ENCODE measurements at places on chromosomes 12 and 14.

DNA sequence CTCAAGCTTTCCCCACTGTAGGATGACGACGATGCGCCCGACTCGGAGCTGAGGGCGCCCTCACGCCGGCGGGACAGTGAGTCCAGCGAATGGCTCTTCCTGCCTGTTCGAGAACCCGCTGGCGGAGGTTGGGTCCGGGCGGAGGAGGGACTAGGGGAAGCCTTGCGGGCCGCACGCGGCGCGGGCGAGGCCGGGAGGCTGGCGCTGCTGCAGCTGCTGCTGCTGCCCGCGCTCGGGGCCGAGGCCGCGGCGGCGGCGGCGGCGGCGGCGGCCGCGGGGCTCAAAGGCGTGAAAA lies 1.9 kb downstream of the CCDC177 start:
- no peak for DNase-seq

- no peak for DNase-seq
Measured at GRCh38 chr12:109989380-109989779, 6.8 kb downstream of the GIT2 start.

- no peak for DNase-seq
Measured at GRCh38 chr14:74658535-74659131, 46.6 kb upstream of the LTBP2 start.

GRCh38 chr12:26855337-26855736 lies 22.3 kb upstream of the ITPR2 start:
- DNase-seq = no peak

DNA sequence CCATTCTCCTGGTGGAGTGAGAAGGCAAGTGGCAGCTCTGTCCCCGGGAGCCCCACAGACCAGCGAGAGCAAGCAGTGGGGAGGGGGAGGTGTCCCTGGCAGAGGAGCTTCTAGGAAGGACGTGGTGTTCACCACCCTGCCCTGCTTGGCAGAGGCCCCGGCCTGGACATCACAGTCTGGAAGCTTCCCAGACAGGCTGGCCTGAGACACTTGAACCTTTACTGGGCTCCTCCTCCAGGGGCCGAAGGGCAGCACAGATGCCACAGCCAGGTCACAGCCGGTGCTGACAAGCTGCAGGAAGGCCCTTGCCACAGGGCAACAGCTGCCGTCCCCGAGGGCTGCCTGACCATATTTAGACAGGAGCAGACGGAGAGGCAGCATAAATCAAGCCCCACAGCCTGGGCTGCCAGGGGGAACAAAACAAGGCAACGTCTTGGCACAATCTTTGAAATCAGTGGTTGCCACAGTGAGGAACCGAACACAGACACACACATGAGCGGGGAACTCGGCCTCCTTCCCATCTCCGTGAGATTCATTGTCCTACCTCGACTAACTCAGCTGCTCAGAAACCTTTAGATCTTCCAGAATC lies 28.5 kb downstream of the PRIMA1 start:
- no peak for DNase-seq

DNA sequence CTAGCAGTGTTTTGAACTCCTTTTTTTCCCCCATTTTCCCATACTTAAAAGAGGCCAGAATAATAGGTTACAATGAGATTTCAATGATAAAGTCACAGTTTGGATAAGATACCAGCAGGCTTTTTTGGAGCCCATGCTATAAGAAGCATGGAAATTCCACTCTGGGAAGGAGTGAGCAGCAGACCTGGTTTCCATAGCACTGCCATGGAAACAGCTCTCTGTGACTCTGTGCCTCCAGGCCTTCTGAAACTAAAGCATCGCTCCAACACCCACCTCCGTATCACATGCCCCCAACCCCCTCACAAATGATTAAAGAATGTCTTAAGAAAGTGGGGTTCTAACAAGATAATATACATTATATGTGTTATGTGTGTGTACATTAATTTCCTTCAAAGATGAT lies 165.0 kb downstream of the GRIN2B start:
- no peak for DNase-seq

DNA sequence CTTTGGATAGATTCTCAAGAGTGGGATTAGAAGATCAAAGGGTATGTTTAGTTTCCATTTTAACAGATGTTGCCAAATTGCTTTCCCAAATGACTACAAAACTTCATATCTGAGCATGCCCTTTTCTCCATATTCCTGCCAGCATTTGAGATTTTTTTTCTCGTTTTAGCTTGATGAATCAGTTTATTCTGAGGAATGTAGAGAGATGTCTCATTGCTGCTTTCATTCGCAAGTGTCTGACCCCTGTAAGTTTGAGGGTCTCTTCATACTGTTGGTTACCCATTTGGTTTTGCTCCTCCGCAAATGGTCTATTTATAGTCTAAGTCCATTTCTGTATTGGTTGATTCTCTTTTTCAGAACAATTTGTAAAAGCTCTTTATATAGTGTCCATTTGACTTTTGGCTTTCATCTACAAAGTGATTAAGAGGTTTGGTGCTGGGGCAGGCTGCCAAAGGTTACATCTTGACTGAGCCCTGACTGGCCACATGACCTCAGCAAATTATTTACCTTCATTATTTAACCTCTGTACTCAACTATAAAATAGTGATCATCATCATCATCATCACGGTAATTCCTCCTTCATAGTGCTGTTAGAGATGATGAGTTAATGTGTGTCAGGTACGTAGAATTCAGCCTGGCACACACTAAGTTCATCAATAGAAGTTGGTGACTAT lies 33.6 kb downstream of the HCAR2 start:
- no peak for DNase-seq

DNA sequence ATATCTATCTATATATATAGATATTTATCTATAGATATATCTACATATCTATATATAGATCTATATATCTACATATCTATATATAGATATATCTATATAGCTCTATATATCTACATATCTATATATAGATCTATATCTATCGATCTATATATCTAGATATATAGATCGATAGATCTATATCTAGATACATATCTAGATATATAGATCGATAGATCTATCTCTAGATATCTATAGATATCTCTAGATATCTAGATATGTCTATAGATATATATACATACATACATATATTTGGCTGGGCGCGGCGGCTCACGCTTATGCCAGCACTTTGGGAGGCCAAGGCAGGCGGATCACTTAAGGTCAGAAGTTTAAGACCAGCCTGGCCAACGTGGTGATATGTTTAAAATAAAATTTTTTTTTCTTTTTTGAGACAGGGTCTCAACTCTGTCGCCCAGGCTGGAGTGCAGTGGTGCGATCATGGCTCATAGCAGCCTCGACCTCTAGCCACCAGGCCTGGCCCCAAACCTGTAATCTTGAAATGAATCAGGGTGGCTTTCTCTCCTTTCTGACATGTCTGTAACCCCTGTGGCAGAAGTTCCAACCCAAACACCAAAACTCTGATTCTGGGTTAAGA lies 18.1 kb downstream of the ARPC3 start:
- no peak for DNase-seq

DNA sequence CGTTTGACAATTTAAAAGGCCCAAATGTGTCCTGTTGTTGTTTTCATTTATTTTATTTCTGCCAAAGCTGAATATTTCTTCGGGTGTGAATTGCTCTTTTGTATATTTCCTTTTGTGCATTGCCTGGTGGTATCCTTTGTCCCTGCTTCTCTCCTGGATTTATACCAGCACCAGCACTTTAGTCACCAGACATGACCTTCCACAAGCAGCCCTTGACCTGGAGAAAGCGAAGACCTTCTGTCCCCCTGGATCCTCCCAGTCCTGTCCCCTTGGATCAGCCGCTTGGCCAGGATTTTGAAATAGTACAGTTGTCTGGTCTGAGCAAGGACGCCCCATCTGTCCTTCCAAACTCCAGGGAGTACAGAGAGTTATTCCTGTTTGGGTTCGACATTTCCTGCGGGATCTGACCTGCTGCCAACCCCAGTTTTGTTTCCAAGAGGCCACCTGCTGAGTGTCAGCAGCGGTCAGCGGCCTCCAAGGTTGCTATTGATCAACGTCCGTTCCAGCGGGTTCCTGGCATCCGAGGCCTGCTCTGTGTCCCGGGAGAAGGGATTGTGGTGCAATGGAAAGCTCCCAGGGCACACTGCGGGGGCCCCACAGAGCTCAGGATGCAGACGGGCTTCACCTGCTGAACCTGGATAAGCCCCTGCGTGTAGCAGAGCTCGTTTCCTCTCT lies 45.1 kb upstream of the CHGA start:
- DNase-seq = no peak

DNA sequence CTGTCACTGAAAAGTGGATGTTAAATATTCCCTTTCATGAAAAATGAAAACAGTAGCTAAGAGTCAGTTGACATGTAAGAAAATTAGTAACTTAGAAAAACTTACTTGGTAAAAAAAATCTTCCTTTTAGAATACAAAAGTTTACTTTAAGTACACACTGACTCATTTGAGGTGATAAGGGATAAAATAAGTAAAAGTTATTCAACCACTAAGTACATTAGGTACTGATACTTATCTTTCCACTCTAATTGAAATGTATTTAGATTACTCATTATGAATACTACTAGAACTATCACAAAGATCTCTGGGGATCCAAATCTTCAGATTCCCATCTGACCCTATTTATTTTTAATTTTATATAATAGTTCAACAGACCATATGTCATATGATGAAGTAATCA lies 12.2 kb downstream of the SYCP3 start:
- no peak for DNase-seq

- DNase-seq = no peak
Measured at GRCh38 chr12:78028426-78028825, 197.7 kb downstream of the NAV3 start.

- DNase-seq = no peak
Measured at GRCh38 chr12:21354641-21355040, 18.1 kb upstream of the IAPP start.

DNA sequence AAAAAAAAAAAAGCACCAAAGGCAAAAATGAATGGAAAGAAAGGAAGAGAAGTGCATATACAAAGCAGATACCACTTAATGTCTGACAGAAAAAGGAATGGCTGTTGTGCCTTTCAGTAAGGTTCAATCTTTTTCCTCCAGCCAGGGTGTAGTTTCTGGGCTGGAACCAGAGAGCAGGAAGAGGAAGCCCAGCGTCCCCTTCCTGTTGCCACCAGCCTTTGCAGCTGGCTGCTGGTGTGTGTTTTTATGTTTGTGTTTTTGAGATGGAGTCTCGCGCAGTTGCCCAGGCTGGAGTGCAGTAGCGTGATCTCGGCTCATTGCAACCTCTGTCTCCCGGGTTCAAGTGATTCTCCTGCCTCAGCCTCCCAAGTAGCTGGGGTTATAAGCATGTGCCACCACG lies 64.6 kb upstream of the LTA4H start:
- DNase-seq = no peak

DNA sequence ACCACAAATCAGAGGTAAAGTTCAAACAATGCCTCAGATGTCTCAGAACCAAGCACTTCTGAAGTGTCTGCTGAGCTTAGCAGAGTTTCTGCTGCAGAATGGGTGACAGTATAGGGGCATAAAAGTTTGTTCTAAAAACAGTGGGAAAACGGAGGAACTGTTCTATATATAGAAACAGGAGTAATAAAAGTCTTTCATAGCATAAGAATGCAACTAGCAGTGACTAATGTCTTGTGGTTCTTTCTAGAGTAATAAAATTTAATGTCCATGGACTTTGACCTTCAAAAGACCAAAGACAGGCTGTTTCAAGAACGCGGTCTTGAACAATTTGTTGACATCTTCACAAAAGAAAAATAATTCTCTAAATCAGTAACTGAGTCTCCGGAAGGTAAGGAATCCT lies 107.5 kb upstream of the FAR2 start:
- no peak for DNase-seq

DNA sequence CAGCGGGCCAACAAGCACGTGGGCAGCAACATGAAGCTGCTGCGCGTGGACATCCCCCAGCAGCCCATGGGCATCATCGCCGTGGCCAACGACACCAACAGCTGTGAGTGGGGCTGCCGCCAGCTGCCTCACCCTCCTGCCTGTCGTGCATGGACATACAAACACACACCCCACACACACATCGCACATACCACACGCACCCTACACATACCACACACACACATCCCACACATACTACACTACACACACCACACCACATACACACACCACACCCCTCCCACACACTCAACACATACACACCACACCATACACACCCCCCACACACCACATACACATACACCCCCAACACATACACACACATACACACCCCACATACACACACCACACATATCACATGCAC lies 25.2 kb upstream of the NXPH4 start:
- DNase-seq = no peak

- peak; percentile 92 for DNase-seq
Measured at GRCh38 chr14:96741151-96741977, 55.8 kb upstream of the VRK1 start.

DNA sequence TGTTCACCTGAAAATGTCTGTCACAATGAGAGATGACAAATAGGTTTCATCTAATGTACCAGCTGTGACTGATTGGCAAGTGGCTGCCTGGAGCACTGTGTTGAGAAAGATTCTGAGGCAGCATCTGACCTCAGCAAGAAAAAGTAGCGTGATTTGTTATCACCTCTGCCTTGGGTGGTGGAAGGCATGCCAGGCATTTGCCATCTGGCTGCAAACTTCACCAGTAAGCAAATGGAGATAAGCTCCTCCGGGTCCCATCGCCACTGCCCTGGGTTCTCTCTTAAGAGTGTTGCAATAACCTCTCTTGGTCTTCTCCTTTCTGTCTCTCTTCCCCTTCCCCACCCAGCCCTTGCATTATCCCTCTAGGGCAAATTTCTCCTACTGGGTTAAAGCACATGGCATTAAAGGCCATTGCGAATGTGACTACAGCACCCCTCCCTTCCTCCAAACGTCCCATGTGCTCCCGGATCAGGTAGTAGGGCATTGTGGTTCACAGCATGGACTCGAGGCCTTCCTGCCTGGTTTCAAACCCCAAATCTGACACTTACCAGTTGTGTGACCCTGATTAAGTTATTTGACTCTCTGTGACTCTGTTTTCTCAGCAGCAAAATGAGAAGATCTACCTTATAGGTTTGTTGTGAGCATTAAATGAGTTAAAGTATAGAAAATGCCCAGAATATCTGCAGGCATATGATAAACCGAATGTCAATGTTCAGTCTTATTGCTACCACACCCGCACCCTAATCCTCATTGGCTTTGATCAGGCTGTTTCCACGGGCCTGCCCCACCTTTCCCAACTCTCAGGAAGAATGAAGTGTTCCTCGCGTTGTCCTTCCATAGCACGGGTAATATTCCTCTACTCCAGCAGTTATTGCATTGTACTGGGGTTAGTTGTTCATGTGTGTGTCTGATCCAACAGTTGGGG lies 8.2 kb upstream of the LGALS3 start:
- no peak for DNase-seq

- DNase-seq = no peak
Measured at GRCh38 chr12:57111031-57111734, at the start of gene STAT6. Gene STAT6 (minus strand): TSS chr12:57111362. CDS start chr12:57108278, 3,084 bp downstream.

All from D341Med (cell line).